ENCODE measurements at places on chromosomes 16 and 17.

GRCh38 chr16:51150165-51150887 lies 744 bp downstream of the SALL1 start:
- DNase-seq: no peak

GRCh38 chr17:78317794-78318400 lies 42.0 kb downstream of the SOCS3 start:
- no peak for DNase-seq

GRCh38 chr17:77946900-77947645 lies 11.4 kb upstream of the TNRC6C start:
- no peak for DNase-seq

DNA sequence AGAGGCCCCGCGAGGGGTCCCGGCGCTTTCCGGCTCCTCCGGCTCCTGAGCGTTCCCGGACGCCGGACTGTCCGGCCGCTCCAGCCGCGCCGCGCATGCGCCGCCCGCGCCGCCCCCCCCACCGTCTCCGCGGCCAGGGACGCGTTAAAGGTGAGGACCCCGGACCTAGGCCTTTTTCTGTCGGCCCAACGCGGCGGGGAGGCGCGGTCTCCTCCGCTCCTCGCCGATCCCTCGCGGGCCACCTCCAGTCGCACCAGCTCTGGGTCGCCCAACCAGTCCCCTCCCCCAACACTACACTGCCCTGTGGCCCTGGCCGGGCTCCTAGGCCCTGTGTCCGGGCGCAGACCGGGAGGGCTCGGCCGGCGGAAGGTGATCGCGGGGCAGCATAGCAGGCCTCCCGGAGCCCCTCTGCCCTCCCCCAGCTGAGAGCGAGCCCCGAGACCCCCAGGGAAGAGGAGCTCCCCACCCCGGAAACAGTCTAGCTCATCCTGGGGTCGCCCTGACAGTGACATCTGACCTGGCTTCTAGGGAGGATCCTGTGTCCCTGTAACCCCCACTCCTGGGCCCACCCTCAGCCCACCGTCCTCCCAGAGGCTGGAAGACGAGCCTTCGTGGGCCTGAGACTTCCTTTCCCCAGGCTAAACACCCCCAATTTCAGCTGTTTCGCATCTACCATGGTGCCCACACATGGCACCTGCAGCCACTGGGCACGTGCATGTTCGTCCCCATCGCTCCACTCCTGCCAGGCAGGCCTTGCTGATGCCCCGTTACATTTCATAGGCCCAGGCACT lies 14.7 kb upstream of the BCAR1 start:
- no peak for DNase-seq

DNA sequence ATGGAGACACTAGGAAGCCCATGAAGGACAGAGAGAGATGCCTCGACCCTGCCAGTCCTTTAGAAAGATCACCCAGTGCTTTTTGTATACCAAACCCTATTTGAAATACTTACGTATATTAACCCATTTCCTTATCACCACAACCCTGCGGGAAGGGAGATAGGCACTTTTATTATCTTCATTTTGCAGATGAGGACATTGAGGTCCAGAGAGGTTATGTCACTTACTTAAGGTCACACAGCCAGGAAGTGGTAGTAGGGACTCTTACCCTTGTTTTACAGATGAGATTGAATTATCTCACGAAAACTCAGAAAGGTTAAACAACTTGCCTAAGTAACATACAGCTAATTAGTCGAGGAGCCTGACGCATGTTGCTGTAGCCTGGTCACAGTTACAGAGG lies 38.2 kb downstream of the IL4R start:
- DNase-seq: no peak

DNA sequence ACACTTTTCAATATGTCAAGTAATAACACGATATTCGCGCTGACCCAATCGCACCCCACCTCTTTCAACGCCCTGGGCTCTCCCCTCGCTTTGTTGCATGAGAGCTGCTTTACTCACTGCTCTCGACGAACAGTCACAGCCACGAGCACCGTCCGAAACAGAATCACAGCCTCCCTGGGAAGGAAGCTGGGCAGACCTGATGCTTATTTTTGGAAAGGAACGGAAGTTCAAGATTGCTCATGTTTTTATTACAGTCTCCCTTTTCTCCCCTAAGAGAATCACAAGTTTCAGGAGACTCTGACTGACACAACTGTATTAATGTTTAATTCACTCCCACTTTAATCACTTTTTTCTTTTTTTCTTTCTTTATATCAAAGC lies 67.8 kb downstream of the ANKRD11 start:
- DNase-seq: no peak

GRCh38 chr16:84765616-84766580 lies 53.9 kb upstream of the CRISPLD2 start:
- DNase-seq: no peak

DNA sequence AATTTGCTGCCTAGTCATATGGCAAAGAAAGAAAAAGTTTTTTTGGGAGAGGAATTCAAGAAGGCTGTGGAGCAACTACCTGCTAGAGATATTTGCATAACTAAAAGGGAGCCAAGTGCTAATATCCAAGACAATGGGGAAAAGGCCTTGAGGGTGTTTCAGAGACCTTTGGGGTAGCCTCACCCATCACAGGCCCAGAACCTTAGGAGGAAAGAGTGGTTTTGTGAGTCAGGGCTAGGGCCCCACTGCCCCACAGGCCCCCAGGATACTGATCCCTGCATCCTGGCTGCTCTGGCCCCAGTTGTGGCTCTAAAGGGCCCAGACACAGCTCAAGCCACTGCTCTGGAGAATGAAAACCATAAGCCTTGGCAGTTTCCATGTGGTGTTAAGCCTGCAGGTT lies 41.9 kb upstream of the SDK2 start:
- DNase-seq: no peak

DNA sequence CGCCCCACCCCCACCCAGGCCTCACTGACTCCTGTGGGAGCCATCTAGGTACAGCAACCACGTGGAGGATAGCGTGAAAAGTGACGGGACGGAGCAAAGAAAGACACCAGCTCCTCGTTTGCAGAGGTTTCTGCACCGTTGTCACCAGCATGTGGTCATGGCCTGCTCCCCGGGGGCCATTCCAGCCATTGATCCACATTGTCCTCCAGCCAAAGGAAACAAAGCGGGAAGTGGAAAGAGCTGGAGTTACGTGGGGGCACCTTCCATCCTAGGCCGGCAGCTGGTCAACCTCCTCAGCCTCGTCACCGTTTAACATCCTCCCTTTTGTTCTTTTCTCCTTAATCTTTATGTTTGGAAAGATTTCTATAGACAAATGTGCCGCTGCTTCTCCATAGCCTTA lies 153.7 kb downstream of the RPTOR start:
- no peak for DNase-seq

GRCh38 chr17:13601776-13602551 lies at the start of gene HS3ST3A1:
Gene HS3ST3A1 (minus strand): TSS chr17:13601929. CDS start chr17:13601129, 800 bp downstream.
- DNase-seq: peak; percentile 71

DNA sequence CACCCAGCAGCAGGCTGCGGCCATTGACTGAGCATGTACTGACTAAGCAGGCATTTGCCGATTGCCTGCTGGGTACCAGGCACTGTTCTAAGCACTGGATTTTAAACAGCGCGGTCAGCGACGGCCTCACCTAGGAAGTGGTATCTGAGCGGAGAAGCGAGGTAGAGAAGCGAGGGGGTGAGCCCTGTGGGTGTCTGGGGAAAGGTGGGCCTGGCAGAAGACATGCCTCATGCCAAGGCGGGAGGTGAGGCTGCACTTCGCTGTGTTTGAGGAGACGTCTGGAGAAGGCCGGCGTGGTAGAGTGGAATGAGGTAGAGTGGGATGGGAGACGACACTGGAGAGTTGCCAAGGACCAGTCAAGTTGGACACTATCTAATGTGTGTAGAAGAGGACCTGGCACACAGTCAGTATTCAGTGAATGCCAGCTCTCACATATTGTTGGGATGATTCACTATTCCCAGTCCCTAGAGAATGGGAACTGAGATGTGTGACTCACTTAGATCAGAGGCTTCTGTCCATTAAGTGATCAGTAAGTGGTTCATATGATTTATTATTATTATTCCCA lies 14.4 kb downstream of the SYCE1L start:
- DNase-seq: peak; percentile 71

DNA sequence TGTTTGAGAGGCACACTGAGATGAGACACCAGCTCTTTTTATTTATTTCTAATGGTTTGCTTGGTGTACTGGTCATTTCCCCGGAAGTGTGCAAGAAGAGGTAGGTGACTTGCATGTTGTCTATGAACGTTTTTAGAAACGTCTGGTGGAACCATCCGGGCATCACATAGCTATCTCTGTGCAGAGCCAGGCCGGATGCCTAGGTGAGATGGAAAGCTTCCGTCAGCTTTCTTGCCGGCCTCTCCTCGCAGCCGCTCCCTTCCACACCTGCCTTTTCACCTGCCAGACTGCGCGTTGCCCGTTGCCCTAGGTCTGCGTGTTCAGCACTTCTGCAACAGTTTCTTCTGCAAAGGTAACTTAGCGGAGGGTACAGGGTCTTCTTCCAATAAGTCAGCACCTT lies 416.0 kb downstream of the WWOX start:
- no peak for DNase-seq

DNA sequence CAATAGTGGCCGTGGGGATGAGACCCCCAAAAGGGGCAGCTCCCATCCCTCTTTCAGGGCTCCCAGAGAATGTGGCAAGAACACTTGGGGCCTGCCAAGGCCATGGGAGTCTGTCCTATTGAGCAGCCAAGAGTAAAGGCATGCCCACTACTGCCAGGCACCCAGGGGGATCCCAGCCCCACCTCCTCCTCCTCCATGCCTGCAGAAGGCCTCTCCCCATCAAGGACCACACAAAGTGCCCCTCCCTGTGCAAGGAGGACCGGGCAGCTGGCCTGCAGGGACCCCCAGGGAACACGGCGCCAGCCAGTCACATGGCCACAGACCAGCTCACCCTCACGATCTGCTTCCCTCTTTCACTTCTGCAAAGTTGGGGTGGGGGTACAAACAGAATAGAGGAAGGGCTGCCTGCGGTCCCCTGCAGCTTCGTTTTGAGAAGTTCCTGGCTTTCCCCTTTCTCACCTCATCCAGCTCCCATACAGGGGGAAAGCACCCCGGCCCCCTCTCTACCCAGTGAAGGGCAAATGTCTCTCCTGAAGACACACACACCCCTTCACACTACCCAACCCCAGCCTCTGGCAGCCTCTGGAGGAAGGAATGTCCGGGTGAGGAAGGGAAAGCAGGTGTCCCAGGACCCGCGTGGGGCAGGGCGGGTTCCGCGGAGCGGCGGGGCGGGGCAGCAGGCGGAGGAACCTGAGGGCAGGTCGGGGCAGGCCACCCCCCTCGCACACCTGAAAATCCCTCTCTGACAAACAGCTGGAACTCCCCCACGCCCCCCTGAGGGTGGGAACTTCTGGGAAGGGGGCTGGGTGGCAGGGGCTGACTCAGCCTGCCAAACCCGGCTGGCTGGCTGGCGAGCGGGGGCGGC lies 2.0 kb downstream of the PPP1R9B start:
- DNase-seq: no peak

- DNase-seq: peak; percentile 35
Observed at GRCh38 chr17:50956750-50957523, 90.8 kb upstream of the TOB1 start.

DNA sequence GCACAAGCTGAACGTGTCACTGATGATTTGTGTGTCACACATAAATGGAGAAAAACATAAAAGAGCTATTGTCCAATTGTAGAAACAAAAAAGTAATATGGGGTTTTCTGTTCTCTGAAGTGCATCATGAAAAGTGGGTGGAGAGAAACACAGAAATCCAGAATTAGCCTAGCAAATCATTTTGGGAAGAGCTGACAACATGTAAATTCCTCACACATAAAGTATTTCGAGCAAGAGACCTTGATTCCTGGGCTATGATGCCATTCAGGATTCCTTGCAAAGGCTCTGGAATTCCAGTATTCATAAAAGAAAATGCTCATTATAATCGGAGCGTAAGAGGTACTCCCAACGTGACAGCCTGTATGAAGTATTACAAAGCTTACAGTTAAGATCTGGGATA lies 1.1 kb downstream of the DCUN1D3 start:
- DNase-seq: no peak

GRCh38 chr16:72244853-72245252 lies 72.9 kb upstream of the PMFBP1 start:
- no peak for DNase-seq

DNA sequence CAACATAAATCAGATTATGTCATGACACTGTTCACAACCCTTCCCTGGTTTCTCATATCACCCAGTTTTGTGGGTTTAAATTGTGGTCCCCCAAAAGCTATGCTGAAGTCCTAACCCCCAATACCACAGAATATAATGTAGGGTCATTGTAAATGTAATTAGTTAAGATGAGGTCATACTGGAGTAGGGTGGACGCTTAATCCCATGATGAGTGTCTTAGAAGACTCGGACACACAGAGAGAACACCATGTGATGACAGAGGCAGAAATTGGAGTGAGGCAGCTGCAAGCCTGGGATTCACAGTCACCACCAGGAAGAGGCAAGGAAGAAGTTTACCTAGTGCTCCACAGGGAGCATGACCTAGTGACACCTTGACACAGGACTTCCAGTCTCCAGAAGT lies 197.8 kb downstream of the SALL1 start:
- no peak for DNase-seq

DNA sequence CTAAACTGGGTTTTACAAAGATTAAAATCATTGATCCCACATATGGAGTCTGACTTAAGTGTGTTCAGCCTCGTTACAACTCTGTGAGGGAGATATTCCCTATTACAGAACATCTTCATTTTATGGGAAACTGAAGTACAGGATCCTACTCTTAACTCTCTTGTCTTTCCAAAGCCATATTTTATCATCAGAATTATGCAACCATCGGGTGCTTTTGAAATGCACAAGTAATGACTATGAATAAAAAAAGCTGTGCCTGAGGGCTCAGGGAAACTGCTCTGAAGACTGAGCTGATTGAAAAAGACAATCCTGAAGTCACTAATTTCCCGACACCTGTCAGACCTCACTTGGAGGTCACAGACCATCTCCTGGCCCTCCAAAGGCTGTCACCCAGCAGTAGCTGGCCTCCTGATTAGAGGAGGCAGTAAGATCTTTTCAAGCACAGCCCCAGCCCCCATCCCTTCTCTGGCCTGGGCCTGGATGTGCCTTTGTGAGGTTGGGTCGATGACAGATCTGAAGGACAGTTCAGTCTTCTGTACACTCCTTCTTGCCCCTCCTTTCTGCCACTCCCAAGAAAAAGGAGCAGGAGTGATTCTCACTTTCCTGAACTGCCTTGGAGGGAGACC lies 5.6 kb downstream of the AKAP1 start:
- no peak for DNase-seq

DNA sequence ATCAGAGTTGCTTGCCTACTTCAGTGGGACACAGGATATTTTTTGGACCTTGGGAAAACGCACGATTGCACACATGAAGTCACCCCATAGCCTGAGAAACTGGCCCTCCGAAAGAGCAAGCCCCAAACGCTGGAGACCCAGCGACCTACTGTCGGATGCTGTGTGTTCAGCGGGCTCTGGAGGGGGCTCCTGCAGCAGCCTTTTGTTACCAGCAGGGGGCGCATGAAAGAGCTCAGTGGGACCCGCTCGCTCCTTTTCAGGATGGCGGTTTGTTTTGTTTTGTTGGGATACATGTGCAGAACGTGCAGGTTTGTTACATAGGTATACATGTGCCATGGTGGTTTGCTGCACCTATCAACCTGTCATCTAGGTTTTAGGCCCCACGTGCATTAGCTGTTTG lies 28.4 kb downstream of the MYH3 start:
- DNase-seq: no peak

- peak; percentile 73 for DNase-seq
Observed at GRCh38 chr17:17567631-17568030, 23.9 kb downstream of the PEMT start.

- no peak for DNase-seq
Observed at GRCh38 chr17:13933441-13934276, 135.6 kb upstream of the COX10 start.

- DNase-seq: no peak
Observed at GRCh38 chr16:80366023-80366422, 174.8 kb upstream of the DYNLRB2 start.
